ENCODE measurements at places on chromosomes 1 and 21.

DNA sequence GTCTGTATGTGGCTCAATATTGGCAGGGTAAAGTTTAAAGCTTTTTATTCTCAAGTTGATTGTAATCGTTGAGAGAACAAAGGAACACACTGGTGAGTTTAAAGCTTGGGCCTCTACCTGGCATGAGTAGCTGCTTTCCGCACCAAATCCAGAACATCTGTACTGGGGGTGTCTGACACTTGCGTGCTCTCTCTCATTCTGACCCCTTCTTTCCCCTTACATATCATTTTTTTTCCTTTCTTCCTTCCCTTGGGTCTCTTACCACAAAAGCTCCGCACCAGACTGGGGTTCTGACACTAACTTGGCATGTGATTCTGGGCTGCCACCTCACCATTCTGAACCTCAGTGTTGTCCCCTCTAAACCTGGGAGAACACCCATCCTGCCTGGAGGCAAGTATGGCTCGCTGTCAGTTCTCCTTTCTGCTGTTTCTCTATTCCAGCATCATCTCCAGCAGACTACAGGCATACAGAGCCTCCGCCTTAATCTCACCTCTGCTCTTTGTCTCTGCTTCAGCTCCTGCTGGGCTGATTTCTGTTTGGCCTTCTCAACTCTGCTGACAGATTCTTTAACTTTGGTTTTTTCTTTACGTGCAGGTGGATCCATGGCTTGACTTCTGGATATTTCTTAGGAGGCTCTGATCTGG lies 859 bp upstream of the ERMAP start:
- no peak for DNase-seq

DNA sequence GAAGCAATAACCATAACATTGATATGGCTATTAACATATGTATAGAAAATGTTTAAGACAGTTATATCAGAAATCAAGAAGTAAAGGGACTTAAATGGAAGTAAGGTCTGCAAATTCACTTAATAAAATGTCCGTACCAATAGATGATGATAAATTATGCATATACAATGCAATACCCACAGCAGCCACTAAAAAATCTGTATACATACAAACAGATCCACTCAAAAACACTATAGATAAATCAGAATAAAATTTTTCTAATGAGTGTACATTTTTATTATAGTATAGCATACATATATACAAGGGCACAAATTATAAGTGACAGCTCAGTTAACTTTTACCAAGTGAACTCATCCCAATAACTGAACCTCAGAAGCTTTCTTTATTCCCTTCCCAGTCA lies 6.0 kb downstream of the LORICRIN start:
- no peak for DNase-seq

GRCh38 chr1:62198069-62198780 lies 3.6 kb downstream of the L1TD1 start:
- DNase-seq: no peak

DNA sequence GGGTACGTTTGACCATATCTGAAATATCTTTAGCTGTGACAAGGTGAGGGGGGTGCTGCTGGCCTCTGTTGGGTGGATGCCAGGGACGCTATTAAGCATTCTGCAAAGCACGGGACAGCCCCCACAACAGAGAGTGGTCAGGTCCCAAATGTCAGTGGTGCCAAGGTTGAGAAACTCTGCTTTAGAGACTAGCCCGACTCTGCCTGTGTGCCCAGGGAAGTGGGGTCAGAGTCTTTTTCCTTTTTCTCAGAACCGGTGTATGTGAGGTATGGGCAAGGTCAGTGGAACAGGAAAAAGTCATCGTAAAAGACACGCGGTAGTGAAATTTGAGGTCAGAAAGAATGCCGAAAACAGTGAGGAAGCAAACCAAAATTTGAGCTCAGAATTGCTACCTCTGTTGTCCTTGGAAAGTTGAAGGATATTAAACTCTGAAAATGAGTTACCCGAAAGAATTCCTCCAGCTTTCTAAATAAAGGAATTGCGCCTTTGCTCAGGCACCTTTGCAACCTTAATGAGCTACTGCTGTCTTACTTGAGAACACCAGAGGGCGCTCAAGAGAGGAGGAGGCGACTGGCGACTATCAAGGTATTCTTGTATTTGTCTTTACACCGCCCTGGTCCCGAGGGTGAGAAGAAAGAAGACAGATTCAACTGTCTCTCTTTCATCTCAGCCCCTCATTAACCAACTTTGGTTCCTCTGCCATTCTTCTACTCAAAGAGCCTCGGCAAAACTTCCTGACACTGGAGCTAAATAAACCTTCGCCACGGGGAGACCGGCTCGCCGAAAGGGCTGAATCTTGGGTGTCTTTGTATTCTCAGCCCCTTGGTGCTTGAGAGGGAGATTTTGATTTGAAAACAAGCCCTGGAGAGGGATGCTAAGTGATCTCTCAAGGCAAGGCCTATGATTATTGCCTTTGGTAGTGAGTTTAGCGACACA lies 85.4 kb upstream of the OLIG2 start:
- no peak for DNase-seq

GRCh38 chr21:21971384-21971783 lies 973.2 kb downstream of the NCAM2 start:
- DNase-seq: no peak

GRCh38 chr1:228349701-228350171 lies 56.9 kb downstream of the TRIM11 start:
- no peak for DNase-seq

- peak; percentile 23 for DNase-seq
These were observed 20.8 kb upstream of the SDC3 start for GRCh38 chr1:30929135-30929889.

- DNase-seq: peak; percentile 92
These were observed 9.6 kb downstream of the RAB42 start for GRCh38 chr1:28601696-28602095.

- DNase-seq: no peak
These were observed 607.2 kb upstream of the PLXNA2 start for GRCh38 chr1:208851366-208851765.

DNA sequence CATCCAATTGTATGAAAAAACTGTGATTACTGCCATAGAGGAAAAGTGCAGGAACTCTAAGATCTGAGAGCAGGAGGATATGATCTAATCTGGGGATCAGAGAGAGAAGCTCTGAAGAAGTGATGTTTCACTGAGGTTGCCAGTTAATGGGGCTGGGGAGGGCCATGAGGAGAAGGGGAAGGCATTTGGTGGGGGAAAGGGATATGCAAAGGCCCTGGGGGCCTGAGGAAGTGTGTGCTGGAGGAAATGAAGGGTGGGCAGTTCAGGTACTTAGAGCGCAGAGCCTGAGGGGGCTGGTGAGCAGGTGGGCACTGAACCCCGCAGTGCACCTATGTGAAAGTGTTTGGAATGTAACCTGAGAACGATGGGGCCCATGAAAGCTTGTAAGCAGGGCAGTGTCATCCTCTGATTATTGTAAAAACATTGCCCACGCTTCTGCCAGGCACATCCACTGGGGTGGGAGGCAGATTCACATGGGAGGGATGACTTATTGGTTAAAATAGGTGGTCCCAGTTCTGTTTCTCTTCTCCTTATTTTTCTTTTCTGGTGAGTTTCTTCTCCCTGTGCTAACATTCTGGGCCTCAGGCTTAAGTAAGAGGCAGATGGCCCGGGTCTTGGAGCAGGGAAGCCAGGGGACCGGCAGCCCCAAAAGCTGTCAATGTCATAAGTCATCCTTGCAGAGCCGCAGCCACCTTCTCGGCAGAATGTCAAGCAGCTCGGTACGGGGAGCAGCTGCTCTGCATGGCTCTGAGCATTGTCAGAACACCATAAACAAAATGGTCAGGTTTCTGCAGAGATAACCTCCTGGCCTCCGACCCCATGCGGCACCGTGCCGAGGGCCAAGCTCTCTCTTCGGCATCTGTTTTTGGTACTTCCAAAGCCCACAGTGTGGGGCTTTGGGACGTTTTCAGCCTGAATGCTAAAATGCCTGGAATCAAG lies 492.0 kb upstream of the VAMP3 start:
- DNase-seq: no peak

GRCh38 chr1:230271300-230272035 lies 154.7 kb downstream of the PGBD5 start:
- no peak for DNase-seq

- DNase-seq: no peak
These were observed 131.8 kb upstream of the NGF start for GRCh38 chr1:115469703-115470476.

DNA sequence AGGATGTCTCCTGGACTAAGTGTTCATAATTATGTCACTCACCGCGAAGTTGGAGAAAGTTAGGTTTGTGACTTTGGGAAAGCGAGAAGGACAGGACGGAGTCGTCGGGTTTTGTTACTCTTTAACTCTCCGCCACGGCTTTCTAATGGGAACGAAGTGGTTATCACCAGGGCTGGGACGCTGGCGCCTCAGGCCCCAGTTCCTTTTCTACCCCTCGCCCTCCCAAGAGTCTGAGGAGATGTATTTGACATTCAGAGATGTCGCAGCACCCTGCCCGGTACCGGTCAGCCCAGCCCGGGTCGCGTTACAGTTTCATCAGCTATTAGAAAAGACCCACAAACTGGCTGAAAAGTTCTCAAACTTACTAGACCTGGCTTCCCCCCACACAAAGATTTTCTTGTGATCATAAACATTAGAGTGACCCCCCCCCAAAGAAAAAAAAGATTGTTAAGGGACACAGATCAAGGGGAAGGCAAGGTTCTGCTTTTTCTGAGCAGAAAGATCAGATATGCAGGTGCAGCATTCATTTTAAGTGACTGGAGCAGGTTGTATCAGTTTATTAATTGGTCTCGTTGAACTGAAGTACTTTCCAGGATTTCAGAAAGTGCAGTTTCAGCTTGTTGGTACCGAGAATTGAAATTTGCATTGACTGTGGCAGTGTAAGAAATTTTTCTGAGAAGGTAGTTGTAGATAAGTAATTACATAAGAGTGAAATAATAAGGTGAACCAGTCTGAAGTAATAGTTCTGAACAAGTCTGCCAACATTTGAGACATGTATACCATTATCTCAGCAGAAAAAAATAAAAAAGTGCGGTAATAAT lies 859 bp upstream of the ZBTB18 start:
- DNase-seq: no peak

GRCh38 chr1:64733581-64734286 lies 11.1 kb upstream of the RAVER2 start:
- peak; percentile 28 for DNase-seq

- no peak for DNase-seq
These were observed 29.3 kb downstream of the PIK3CD start for GRCh38 chr1:9680828-9681227.

GRCh38 chr21:43692949-43693348 lies 26.0 kb upstream of the PDXK start:
- no peak for DNase-seq

GRCh38 chr1:210989905-210990304 lies 144.0 kb downstream of the KCNH1 start:
- no peak for DNase-seq

DNA sequence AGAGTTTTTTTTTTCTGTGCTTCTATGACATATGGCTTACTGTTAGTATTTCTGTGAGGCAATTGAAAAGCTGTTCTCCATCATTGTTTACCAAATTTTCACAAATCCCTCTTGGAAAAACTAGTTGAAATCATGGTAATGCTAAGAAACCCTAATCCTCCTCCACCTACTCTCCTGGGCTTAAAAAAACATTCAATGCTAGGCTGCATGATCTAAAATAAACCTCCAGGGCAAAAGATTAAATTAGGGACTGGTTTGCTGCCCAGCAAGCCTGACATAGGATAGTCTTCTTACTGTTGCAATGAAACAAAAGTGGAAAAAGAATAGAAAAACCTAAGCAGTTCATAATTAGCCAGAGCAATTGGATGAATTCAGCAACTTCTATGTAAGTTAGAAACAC lies 16.1 kb downstream of the C1orf52 start:
- DNase-seq: no peak

DNA sequence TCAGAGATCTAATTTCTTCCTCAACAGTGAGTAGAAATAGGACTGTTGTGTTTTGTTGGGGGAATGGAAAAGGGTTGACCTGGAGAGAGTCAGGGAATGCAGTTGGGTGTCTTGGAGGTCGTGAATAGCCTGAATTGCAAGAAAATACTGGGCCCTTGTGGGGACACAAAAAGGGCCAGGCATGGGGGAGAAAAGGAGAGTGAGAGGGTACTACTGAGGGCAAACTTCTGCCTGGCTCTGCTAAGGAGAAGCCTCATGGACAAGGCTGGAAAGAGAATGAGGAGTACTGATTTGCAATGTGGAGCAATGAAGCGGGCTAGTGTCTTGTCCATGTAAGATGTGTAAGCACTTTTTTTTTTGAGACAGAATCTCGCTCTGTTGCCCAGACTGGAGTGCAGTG lies 96.2 kb upstream of the IRF2BP2 start:
- no peak for DNase-seq

- DNase-seq: no peak
These were observed at the start of gene MAB21L3 for GRCh38 chr1:116110567-116111523. Gene MAB21L3, plus strand, starts transcription at chr1:116111399. Its CDS starts 1,217 bp downstream, at chr1:116112616.

DNA sequence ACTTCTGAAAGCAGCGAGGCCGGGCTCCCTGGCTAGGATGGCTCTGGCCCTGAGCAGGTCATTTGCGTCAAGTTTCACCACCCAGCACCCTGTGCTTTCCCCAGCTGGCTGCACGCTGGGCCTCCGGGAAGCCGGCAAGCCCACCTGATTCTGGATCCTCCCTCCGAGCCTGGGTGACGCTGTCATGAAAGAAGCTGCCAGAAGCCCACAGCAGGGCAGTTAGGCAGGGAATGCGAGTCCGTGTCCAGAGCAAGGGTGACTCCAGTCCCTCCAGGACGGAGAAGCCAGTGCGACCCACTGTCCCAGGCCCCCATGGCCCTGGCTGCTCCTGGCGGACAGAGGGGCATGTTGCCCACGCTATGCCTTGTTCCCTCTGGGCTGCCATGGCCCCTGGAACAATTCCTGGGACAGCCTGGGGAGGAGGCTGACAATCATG lies 44.4 kb upstream of the PCBP3 start:
- DNase-seq: no peak

- DNase-seq: no peak
These were observed 17.7 kb downstream of the FCRL3 start for GRCh38 chr1:157682710-157683437.

DNA sequence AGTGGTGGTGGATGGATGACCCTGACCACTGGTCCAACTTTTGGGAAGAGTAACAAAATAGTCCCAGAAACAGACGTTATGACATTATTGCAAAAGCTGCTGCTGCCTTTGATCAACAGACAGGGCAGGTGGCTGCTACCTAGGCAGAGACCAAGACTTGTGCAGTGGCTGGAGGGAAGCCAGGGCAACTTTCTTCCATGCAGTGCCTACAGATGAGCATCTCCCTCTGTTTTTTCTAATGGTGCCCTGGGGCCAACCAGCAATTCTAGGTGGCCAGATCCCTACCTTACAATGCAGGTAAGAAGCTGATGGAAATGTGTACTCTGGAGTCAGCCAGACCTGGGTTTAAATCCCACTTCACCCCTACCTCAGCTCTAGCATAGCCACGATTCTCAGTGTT lies 283.1 kb upstream of the POU3F1 start:
- no peak for DNase-seq
